M059J (cell line): ENCODE measurements at places on chromosomes 11 and 22.
A peak's percentile ranks its signal among the peaks of the same experiment; 100 is the strongest.

- no peak for DNase-seq
Measured at GRCh38 chr11:66976028-66976467, 944 bp downstream of the C11orf86 start.

DNA sequence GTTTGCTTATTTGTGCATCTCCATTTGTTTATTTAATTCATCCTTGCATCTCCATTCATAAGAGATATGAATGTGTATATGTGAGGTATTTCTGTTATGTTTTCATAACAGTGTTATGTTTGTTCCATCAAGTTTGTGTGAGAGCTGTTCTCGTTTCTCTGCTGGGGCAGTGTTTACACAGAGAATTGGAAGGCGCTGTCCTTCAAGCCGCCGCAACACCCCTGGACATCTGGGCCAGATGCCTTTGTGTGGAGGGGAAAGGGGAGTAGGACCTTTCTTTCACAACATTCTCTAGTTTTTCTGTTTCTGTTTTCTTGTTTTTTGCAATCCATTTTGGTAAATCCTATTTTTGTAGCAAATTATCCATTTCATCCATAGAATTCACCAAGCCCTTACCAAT lies 7.0 kb upstream of the TM7SF2 start:
- no peak for DNase-seq

- peak; percentile 79 for DNase-seq
Measured at GRCh38 chr11:60831143-60831500, 10.8 kb upstream of the CCDC86 start.

DNA sequence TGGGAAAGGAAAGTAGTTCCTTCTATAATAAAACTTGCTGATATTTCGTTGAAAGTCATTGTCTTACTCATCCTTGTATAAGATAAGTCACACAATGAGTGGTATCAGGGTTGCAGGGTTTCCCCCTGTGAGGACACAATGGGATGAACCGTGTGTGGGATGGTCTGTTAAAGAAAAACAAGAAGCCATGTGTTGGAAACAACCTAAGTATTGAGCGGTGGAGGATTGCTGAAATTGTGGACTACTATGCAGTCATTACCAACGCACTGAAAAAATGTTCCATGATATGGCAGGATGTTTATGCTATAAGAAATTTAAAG lies 28.6 kb downstream of the PTPRJ start:
- no peak for DNase-seq

GRCh38 chr22:50696799-50697561 lies 24.4 kb downstream of the SHANK3 start:
- DNase-seq, result no peak

DNA sequence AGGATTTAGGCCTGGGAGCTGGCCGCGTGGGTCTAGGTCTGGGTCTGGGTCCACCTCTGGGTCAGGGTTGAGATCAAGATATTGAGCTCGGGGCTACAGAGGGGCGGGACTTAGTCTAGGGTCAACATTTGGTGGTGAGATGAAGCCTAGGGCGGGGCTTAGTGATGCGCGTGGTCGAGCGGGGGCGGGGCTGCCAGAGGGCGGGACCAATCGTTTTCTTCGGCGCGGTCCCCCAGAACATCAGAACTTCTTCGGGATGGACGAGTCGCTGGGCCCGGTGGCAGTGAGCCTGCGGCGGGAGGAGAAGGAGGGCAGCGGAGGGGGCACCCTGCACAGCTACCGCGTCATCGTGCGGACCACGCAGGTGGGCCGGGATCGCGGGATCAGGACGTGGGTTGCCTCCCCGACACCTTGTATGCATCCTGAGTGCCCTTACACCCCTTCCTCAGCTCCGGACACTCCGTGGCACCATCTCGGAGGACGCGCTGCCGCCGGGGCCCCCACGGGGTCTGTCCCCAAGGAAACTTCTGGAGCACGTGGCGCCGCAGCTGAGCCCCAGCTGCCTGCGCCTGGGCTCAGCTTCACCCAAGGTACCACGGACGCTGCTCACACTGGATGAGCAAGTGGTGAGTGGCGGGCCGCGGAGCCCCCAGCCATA lies 4.2 kb downstream of the SIPA1 start:
- no peak for DNase-seq

DNA sequence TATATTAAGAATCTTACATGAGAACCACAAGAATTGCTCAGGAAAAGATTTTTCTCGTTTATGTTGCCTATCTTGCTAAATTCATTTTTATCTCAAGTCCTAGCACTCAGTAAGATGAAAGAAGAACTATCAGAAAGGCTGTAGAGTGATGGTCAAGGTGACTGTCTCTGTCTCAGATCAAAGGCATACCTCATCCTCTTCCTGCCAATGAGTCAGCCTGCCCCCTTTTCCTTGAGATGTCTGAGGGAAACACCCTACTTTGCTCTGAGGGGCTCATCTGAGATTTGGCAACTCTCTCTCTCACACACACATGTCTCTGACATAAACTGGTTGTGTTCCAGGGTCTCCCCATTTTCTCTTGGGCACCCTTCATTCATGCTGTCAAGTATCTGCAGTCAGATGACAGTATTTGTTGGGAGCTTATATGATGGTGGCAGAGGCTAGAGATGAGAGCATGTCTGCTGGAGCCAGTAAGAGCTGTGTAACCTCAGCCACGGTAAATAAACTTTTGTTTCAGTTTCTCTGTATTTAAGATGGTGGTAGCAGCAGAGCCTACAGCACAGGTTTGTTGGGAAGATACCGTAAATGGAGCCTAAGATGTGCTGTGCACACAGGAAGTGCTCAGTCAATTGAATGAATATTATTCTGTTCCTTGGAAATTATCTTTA lies 1.6 kb downstream of the MMP27 start:
- no peak for DNase-seq

GRCh38 chr11:127678631-127679030 lies 678.1 kb upstream of the KIRREL3 start:
- DNase-seq, result no peak

DNA sequence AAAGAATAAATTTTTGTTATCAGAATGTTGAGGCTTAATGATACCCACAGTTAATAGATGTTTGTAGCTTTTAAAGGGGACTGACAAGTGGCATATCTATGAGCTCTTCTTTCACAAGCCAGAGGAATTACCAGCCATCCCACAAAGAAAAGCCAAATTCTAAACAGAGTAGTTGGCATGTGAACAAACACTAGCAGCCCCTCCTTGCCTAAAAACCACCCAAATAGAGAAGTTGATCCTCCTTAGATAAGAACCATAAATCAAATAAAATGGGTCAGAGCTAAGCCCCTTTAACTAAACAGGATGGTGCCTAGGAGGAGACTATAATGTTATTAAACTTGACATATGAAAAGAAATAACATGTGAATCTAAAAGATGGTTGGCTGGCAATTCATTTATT lies 11.4 kb downstream of the LPXN start:
- DNase-seq, result no peak

- no peak for DNase-seq
Measured at GRCh38 chr11:10378362-10378761, 73.5 kb downstream of the ADM start.

DNA sequence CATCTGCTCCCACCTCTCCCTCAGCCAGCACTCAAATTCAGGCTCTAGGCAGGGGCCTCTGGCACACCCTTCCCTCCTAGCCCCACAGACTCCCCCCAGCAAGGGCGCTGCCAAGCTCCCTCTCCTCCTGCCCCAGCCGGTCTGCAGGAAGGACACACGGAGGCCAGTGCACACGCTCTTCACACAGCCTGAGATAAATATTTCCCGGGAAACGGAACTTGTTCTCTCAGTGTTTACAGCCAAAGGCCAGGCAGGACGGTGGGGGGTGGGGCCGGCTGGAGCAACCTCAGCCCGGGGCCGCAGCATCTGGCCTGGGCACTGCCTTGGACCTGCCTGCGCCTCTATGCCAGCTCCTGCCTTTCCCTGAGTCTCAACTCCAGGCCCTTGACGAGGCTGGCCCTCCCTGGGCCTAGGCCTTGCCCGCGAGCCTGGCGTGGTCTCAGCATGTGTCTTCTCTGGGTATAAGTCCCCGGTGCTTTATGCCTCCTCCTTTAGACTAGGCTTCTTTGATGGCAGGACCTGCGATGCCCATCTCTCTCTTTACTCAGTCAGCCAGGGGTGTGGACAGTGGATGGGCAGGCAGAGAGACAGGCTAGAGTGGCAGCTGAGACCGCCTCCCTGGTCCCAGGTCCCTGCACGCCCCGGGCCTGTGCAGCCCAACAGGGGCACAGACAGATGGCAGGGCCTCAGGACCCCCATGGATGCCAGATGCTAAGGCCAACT lies 48.4 kb downstream of the PDE2A start:
- DNase-seq, result no peak

GRCh38 chr11:120109531-120109930 lies 28.4 kb downstream of the TRIM29 start:
- DNase-seq, result no peak

DNA sequence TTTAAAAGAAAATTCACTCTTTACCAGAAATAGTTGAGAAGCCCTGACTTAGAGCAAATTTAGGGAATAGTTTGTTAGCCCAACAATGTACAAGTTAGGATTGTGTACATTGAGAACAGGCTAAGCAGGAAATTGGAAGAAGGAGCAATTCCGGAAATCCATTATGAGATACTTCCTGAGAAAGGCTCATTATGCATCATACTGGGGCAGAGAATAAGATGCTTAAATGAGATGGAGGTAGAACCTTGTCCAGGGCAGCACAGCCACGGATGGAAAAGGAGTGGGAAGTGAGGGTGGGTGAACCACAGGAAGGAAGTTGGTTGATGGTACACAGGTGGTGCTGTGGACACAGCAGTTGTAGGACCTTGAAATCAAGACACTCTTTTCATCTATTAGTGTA lies 180.2 kb downstream of the PGR start:
- DNase-seq, result no peak

DNA sequence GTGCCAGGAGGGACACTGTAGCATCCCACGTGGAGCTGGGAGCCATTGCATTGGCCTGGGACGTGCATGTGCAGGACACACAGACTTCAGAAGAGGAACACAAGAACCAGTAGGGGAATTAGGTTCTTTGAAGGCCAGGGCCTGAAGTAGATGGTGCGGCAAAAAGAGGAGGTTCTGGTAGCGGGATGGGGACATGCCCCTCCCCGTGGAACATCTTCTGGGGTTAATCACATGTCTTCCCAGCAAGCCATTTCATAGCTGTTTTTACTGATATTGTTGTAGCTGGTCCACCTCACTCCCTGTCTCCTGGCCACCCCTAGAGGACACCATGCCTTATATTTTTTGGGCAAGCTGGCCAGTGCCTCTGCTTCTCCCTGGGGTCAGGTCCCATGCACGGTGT lies 74.3 kb downstream of the SCN3B start:
- DNase-seq, result no peak

- peak; percentile 59 for DNase-seq
Measured at GRCh38 chr22:24175160-24175808, 6.0 kb upstream of the SUSD2 start.

- peak; percentile 24 for DNase-seq
Measured at GRCh38 chr11:34907934-34908593, 8.1 kb downstream of the APIP start.

DNA sequence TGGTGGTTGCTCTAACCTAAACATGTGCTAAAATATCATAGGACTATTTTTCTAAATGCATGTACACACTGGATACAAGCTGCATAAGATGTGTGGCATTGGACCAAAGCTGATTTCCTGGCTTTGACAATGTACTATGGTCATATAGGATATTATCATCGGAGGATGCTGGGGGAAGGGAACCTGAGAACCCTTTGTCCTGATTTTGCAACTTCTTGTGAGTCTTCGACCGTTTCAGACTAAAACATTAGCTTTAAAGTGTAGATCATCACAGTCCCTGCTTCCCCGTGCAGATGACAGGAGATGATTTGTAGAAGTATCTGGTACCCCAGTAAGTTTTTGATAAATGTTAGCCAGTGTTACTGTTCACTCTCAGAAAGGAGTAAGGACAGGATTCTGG lies 554.7 kb downstream of the MIAT start:
- no peak for DNase-seq

DNA sequence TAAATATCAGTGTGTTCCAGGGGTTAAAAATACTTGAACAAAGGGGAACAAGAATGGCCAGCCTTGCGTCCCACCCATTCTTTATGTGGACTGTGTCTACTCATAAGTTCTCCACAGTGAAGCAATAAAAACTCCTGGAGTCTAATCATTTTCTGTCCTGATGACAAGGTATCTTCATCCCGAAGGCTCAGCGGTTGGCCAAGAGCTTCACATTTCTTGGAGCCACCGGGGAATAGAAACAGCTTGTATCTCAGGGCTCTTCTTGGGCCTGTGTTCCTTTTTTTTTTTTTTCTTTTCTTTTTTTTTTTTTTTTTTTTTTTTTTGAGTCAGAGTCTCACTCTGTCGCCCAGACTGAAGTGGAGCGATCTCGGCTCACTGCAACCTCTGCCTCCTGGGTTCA lies 36.8 kb upstream of the ADORA2A start:
- no peak for DNase-seq

DNA sequence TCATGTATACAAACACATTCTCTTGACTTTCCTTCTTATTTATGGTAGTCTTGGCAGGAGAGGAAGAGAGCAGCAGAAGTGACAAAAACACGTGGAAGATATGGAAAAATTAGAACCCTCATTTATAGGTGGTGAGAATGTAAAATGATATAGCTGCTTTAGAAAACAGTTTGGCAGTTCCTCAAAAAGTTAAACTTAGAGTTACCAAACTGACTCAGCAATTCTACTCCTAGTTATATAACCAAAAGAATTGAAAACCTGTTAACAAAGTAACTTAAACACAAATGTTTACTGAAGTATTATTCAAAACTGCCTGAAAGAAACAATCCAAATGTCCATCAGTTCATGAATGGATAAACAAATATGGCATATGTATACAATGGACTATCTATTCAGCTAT lies 16.8 kb downstream of the NUCB2 start:
- DNase-seq, result no peak

DNA sequence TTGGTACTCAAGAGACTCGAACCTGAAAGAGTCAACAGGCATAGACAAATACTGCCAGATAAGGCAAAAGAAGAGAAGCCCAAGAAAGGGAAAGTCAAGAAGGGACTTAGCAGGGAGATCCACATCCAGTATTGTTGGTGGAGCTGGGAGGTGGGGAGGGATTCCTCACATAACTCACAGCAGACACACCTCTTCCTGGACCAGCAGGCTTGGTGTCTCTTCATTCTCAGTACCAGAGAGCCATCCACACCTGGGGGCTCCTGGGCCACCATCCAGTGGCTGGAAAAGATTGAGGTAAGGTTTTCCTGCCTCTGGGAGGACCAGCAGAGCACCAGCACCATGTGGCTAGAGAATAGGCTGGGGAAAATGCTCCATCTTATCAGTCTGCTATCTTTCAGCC lies 161.6 kb upstream of the SESN3 start:
- DNase-seq, result no peak

GRCh38 chr11:73237471-73238290 lies 19.6 kb downstream of the P2RY2 start:
- DNase-seq, result peak; percentile 55

DNA sequence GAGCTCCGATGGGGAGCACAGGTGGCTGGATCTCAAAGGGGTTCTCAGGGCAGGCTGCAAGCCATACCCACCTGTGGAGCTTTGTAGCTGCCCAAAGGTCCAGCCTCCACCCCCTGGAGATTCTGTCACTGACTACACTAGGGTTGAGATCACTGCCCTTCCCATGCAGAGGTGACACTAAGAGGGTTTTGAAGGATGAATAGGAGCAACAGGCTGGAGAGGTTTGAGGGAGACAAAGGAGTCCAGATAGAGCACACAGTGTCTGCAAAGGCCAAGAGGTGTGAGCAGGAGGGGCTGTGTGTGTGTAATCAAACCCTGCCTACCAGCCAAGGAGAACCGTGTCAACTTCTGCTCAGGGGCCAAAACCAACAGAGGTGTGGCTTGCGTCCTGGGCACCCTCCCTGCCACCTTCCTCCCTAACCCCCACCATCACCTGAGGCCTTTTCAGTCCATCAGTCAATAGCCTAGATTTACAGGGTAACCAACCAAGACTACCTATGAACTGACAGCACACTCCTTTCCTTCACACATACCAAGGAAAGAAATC lies 43.0 kb upstream of the WNT11 start:
- DNase-seq, result no peak

- DNase-seq, result no peak
Measured at GRCh38 chr11:74282914-74283371, 28.5 kb downstream of the P4HA3 start.
